ENCODE measurements at places on chromosomes 6 and 20.

GRCh38 chr20:33490023-33490933, at the start of gene CBFA2T2:
Gene CBFA2T2 (plus strand): TSS chr20:33490096. CDS start chr20:33490268, 172 bp downstream.
- DNase-seq: no peak

DNA sequence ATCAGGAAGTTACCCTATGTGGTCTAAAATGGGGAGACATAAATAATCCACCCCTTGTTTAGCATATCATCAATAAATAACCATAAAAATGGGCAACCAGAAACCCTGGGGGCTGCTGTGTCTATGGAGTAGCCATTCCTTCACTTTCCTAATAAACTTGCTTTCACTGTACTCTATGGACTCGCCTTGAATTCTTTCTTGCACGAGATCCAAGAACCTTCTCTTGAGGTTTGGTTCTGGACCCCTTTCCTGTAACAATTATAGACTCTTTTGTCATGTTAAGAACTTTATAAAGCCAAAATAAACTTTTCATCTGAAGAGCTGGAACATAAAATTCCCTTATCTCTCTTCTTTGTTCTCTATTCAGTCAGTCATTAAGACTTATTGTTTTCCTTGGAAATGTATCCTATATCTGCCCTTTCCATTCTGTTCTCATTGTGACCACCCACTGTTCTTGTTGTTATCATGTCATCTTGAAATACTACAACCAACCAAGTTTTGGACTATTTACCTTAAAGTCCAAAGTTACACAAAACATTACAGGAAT, 29.3 kb upstream of the ZBTB24 start:
- no peak for DNase-seq

DNA sequence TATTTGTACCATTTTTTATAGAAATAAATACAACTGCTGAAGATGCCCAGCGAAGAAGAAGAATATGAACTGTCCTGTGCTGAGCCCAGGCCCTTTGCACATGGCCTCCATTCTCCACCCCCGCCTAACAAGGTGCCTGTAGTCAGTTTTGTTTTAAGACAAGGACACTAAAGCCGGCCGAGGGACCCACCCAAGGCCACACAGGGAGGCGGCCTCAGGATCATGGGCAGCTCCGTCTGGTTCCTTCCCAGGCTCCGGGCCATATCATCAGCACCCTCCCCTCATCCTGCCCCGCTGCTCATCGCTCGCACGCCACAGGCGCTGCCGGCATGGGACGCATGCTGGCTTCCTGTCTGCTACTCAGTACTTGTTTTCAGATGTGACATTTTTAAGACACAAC, 21.3 kb downstream of the PSMG4 start:
- DNase-seq: no peak

DNA sequence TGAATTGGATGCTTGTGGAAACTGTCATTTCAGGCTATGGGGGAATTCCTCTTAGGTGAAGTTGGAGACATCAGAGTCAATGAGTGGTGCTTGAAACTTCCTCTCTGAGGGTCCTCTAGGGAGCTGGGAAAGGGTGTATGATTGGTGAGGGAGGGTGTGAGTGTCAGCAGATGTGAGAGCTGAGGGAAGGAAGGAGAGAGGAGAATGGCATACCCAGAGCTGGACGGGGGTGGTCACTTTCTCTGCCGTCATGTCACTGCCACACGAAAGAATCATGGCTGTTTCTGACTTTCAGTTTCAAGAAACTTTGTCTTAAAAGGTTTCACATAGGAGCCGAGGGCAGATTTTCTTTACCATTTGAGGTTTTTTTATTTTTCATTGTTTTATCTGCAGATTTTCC, 50.3 kb downstream of the DEK start:
- no peak for DNase-seq

- no peak for DNase-seq
These were observed 507.5 kb upstream of the SULF2 start for GRCh38 chr20:48292806-48293205.

- DNase-seq: no peak
These were observed 21.5 kb upstream of the CHD6 start for GRCh38 chr20:41639630-41640029.

DNA sequence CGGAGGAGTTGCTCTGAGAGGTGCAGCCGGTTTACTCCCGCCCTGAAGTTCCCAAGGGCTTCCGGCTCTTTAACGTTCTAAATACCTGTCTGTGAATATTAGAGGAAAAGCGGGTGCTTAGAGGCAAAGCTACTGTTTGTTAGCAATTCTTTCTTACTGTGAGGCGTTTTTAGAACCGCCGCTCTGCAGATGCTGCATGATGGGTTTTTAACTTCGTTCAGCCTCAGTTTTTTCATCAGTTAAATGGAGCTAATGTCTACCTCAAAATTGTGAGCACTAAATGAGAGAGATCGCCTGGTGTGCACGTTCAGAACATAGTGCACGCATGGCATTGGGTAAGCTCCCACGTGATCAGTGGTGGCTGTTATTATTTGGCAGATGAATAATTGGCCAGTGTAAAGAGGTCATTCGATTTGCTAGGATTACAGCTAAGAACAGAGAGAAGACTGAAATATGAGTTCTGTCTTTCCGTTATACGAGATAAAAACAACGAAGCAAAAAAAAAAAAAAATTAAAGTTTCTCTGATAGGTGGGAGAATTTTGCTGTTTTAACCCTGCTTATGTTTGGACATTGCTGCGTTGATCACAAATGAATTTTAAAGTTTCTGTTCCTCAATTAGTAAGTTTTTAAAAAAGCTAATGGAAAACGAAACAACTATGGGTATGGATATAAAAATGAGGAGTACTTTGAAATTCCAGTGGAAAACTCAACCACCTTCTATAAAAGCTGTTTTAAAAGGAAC, 660 bp upstream of the TFB1M start:
- peak; percentile 57 for DNase-seq

- no peak for DNase-seq
These were observed 107.4 kb upstream of the TENT5A start for GRCh38 chr6:81859884-81860283.

- no peak for DNase-seq
These were observed 96.3 kb upstream of the ZBTB24 start for GRCh38 chr6:109579361-109579760.

- no peak for DNase-seq
These were observed 151.4 kb upstream of the CHD6 start for GRCh38 chr20:41769592-41770018.

DNA sequence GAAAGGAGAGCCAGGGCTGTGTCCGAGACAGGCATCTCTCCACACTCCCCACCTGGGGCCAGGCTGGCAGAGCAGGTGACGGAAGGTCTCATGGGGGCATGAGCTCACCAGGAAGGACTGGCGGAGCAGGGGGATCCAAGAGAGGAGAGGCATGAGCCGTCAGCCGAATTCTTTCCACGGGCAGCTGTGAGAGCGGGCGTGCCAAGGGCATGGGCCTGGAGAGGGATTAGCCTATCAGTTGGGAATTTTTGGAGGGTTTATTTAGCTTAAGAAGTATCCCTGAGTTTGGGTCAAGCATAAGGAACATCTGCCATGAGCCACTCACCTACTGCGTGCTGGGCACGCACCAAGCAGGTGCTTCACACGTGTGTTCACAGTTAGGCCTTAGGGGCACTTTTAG, 60.2 kb upstream of the ZNFX1 start:
- DNase-seq: no peak

DNA sequence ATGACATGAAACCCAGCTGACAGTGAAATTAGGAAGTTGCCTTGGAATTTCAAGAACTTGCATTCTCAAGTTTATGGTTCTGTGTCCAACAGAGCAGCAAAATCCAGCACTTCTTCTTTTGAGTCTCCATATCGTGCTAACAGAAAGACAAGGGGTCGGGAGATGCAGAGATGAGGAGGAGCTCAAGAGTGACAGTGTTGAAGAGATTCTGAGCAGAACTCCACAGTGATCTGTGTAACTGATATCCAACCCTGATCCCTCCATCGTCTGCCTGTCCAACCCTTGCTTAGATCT, 21.2 kb upstream of the BTN1A1 start:
- DNase-seq: no peak

DNA sequence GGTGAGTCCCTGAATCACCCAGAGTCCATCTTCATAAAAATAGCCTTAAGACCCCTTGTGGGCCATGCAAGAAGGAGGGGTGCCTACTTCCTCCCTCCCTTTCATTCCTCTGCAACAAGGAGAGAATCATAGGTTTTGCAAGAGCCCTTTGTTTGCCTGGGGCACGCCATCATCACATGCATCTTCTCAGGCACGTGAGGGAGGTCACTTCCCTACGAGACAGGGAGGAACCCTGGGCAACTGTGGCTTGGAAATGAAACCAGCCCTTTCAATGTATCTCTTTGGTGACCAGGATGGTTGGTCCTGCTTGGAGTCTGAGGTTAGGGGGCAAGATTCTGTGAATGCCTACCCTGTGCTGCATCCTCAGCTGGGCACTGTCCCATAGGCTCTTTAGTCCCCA, 194.8 kb downstream of the MAFB start:
- DNase-seq: no peak

GRCh38 chr6:3937438-3937837, 88.3 kb downstream of the FAM50B start:
- DNase-seq: no peak

DNA sequence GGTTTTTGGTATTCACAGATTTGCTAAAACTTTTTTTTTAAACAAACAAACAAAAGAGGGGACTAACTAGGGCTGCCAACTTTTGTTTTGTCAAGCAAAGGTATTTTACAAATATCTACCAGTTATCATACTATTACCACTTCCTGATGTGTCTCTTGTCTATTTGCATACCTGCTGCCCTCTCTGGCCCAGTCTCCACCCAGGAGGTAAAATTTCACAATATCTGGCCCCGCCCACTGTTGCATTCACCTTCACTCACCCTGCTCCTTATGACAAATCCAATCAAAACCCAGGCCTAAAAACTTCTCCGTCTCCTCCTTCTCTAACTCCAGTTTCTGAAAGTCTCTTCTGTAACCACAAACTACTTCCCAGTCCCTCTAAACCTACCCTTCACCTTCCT, 82.2 kb downstream of the TRERF1 start:
- DNase-seq: no peak

- DNase-seq: no peak
These were observed 489.8 kb upstream of the MANEA start for GRCh38 chr6:95087394-95088097.

DNA sequence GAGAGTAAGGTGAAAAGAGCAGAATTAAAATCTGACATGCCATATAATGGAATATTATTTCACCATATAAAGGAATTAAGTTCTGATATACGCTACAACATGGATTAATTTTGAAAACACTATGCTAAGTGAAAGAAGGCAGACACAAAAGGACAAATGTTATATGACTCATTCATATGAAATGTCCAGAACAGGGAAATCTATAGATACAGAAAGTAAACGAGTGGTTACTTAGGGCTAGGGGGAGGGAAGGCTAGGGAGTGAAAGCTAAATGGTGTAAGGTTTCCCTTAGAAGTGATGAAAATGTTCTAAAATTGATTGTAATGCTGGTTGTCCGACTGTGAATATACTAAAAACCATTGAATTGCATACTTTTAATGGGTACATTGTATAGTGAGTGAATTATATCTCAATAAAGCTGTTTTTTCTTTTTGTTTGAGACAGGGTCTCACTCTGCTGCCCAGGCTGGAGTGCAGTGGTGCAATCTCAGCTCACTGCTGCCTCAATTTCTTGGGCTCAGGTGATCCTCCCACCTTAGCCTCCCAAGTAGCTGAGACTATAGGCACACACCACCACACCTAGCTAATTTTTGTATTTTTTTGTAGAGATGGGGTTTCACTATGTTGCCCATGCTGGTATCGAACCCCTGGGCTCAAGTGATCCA, 8.2 kb downstream of the PRPH2 start:
- no peak for DNase-seq

- DNase-seq: no peak
These were observed 177.5 kb downstream of the CDC5L start for GRCh38 chr6:44564906-44565524.

DNA sequence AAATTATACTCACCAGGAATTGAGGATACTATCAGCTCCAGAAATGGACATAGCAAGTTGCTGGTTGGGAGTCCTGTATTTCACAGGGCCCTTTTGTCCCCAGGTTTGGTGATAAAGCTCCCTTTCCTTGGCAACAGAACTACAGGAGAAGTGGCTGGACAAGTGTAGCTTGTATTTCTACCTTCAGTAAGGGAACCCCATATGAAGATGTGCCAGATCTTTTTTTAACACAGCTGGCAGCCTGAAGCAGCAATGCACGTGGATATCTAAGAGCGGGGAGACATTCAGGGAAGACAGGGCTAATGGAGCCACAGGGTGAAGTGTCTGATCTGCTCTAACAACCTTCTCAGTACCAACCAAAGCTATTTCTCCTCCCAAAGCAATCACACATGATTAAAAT, 373.9 kb upstream of the ID4 start:
- no peak for DNase-seq

DNA sequence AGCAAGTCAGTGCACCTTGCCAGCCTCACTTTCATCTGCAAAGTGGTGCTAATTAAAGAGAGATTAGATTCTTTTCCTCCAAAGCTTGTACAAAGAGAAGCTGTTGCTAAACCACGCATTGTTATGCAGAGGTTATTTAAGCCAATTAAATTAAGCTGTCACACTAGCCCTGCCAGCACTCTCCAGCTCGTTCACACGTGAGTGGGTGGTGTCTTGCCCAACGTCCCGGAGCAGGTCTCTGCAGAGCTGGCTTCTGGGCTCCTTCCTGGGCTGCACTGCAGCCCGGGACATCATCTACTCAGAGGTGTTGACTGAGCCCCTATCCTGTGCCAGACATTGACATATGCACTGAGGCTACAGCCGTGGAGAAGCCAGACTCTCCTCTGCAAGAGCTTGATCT, 401.6 kb upstream of the SULF2 start:
- no peak for DNase-seq

DNA sequence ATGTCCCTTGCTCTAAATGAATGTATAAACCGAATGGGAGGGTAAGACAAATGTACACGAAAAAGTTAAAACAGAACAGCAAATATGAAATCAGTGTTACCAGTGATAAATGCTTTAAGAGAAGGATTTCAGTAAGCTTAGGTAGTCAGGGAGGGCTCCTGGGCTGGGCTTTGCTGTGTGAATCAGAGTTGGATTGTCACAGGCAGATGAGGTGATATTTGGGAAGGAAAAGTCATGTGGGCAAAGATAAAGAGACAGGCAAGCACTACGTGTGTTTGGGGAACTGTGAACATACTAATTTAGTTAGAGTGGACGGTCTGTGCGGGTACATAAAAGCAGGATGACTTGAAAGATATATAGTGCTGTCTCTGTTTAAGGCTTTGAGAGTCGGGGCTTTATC, 114.8 kb downstream of the CRYBG1 start:
- no peak for DNase-seq

Data from activated CD4-positive, alpha-beta T cell treated with anti-CD3 and anti-CD28 coated beads for 4 hours (primary cell).